ENCODE measurements at places on chromosomes 7 and 10.

GRCh38 chr7:85091565-85091928, 95.3 kb downstream of the SEMA3D start:
- DNase-seq, result no peak

GRCh38 chr10:69957241-69957885, 95.3 kb upstream of the MACROH2A2 start:
- DNase-seq, result no peak

DNA sequence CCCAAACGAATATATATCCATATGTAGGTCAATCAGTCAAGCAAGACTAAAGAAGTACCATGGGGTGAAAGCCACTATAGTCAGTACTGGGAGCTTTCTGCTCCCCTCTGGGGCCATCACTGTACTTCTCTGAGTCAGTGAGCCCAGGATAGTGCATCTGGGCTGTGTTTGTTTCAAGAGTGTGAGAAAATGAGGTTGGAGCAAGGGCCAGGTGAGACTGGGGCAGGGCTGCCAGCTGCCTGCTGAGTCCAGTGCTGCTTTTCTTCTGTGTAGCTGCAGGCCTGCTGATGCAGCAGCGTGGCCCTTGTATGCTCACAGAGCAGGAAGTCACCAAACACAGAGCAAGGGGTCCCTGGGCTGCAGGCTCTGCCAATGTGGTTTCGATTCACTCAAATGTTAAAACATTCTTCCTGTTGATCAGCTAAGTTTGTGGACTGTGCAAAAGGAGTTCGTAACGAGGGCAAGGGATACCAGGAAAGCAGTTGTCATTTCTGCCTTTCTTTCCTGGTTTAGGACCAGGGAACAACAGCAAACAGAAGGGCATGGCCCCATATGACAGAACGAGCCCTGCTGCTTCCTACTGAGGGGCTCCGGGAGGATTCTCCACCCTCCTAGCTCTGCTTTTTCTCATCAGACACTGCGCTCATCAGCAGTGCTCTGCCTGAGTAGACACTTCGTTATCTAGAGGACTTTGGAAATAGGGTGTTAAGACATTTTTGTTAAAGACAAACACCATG, 65.4 kb upstream of the TNS3 start:
- DNase-seq, result peak; percentile 55

DNA sequence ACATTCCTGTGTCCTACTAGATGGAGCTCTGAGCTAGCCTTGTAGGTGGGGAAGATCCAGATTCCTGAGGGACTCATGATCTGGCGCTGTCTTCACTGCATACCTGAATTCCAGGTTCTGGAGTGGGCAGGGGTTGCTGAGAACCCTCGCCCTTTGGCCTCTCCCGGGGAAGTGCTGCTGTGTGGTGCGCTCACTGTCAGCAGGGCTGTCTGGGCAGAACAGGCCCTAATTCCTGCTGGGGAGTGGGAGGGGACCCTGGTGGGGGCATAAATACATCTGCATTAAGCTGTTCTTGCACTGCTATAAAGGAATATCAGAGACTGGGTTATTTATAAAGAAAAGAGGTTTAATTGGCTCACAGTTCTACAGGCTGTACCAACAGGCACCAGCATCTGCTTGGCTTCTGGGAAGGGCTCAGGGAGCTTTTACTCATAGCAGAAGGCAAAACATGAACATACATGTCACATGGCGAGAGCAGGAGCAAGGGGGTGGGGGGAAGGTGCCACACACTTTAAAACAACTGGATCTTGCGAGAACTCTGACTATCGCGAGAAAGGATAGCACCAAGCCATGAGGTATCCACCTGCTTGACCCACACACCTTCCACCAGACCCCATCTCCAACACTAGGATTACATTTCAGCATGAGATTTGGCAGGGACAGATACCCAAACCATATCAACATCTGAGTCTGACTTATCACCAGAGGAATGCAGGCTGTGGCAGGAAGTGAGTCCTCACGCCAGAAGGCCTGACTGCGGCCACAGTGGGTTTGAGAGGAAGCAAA, 115.0 kb downstream of the ADCY1 start:
- DNase-seq, result no peak

- no peak for DNase-seq
Measured at GRCh38 chr10:78597796-78598555, 470.8 kb upstream of the ZMIZ1 start.

GRCh38 chr10:61188691-61189090, 244.7 kb upstream of the RHOBTB1 start:
- no peak for DNase-seq

DNA sequence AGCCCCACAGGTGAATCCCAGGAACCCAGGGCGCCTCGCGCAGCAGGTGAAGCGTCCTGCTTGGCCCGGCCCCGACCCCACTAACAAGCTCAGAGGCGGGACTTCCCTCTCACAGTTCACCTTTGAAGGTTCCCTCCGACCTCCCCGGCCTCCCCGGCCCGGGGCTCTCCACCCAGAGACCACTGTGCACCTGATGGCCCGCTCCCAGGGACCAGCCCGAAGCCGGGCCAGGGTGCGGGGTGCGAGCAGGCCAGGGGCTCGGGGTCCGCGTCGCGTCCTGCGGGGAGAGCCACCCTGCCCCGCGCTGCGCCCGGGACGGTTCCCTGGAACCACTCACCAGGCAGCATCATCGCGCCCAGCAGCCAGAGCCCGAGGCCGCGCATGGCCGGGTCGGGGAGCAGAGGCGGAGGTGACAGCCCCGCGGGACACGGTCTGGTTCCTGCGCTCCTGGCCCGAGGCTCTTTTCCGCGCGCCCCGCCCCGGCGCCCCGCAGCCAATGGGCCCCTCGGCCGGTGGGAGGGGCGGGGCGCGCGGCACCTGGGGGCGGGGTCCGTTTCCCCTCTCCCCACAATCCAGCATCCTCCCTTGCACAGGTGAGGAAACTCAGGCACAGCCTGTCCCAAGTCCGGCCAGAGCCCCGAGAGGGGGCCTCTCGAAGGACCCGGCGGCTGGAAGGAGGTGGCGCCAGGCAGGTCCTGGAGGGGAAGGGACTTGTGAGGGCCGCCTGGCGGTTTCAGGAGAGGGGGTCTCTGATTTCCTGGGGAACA, at the start of gene ADAM8:
TSS of gene ADAM8 (minus strand) at position 434 of the 767 bp plus-strand sequence. CDS start at position 383, 51 bp downstream.
- DNase-seq, result no peak

All from bone marrow (tissue), 2 donors.